ENCODE measurements at places on chromosomes 5 and 9.

GRCh38 chr5:140734354-140734753, 34.1 kb downstream of the ZMAT2 start:
- DNase-seq: no peak

DNA sequence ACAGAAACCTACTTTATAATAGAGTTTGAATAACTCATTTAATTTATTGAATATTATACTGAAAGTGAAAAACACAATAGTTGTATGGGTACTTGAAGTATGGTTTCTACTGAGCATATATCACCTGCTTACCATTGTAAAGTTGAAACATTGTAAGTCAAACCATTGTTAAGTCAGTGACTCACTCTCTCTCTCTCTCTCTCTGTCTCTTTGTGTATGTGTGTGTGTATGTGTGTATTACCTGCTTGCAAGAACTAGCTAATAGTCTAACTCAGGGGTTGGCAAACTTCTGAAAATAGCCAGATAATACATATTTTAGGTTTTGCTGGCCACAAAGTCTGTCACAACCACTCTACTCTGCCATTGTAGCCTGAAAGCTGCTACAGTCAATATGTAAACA, 564.3 kb upstream of the ZNF608 start:
- no peak for DNase-seq

GRCh38 chr5:45862763-45863162, 166.6 kb upstream of the HCN1 start:
- no peak for DNase-seq

DNA sequence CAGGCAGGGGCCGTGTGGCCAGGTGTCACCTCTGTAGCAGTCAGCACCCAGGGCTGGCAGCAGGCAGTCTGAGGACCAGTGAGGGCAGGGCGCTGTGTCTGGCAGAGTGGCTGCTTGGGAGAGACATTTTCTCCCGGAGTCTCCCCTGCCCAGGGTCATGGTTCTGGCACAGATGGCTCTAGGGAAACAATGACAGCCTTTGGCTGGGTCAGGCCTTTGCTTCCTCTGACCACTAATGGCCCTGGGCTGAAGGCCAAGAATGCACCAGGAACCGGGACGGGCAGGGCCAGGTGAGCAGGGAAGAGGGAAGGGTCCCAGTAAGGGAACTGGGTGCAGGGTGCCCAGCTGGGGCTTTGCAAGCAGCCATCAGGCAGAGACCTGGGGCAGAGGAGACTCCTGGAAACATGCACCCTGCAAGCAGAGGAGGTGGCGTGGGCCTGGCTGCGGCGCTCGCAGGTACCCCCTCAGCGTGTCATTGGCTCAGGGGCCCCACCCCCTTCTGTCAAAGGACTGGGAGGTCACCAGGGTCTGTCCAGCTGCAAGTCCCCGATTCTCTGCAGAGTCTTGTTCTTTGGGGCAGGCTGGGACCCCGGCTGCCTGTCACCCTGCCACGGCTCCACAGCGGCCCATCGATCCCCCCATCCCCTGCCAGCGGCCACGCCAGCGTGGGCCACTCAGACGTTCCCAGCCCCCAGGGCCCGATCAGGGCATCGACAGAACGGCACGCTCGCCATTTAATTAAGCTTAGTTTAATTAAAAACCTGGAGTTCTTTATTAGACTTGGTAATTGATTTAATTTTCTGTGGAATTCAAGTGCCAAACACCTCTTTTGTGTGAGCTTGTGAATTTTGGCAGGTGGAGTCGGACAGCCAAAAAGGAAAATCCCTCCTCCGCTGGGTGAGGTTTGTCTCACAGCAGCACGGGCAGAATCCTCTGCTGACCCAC, 18.9 kb upstream of the TMEM250 start:
- no peak for DNase-seq

DNA sequence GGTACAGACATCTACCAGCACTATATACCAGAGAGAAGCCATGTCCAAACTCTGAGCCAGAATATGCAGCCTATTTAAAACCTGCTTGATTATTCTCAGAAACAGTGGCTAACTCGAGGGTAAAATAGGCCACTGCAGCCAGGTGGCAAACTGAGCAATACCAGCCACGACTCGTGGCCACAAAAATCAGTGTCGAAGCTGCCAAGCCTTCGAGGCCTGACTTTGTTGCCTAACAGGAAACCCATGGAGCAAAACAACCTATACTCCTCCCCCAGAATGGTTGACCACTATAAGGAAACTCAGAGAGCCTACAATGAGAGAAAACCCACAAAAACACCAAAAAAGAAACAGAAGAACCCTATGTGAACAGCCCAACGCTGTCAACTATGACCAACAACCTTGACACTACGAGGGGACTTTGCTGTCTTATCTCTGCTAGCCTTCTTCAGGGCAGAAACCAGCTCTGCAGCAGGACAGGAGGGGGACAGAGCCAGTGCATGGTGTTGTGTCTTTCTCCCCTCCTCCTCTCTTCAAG, 133.8 kb downstream of the TMEM174 start:
- no peak for DNase-seq

DNA sequence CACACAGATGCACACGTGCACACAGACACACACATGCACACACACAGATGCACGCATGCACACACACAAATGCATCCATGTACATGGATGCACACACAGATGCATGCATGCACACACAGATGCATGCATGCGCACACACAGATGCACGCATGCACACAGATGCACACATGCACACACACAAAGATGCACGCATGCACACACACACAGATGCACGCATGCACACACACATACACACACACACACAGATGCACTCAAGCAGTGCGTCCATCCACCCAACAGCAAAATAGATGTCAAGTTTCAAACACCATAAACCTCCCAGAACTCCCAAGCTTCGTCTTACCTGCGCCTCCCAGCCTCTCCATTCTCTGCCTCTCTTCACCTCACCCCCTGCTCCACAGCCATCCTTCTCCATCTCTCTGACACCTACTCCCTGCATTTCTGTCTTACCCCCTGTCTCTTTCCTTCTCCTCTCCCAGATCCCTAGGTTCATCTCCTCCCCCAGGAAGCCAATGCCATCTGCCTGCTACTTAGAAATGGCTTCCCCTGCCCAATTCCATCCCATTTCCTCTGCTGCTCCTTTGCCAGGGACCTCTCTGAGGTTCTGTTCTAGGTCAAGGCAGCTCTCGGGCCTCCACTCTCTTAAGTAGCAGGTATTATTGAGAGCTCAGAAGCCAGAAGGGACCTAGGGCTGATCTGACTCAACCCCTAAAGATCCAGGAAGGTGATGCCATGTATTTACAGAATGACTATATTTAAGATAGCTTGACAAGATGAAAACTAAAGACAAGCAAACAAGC, 297.2 kb downstream of the MED10 start:
- no peak for DNase-seq

- no peak for DNase-seq
Observed at GRCh38 chr5:139667730-139668063, 19.5 kb downstream of the CXXC5 start.

GRCh38 chr5:71836559-71837112, 117.6 kb downstream of the CARTPT start:
- DNase-seq: no peak

DNA sequence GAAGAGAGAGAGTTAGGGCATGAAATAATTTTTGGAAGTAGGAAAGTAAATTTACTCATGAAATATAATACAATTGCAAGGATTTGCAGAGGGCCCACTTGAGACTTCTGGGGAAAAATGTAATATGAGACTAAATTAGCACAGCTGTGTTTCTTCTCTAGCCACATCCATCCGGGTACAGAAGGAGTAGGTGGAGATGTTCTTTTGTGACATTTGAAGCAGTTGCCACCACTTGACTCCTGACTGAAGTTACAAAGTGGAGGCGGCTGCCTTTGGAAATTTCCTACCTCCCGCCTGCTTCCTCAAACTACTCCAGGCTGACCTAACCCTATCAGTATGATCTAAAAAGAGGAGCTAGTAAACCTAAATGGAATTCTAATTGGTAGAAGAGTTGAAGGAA, 58.1 kb upstream of the SHISAL2B start:
- no peak for DNase-seq

- DNase-seq: no peak
Observed at GRCh38 chr9:35140093-35140492, 21.7 kb upstream of the UNC13B start.

DNA sequence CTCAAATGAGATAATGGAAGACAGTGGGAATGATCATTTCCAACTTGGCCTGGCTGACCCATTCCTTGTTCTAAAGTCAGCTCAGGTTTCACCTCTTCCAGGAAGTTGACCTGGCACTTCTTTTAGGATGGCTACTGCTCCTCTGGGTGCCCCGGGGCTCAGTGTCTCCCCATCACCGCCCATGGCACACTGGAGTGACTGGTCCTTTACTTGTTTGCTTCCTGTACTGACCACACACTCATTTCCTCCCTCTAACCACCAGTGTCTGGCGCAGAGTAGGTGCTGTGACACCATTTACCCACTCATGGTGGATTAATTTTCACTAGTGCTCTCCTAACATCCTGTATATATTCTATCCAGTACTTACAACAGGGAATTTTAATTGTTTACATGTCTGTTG, 183.5 kb downstream of the CDK5RAP2 start:
- no peak for DNase-seq

- peak; percentile 28 for DNase-seq
Observed at GRCh38 chr9:130172858-130173665, 858 bp downstream of the NCS1 start.

- DNase-seq: no peak
Observed at GRCh38 chr9:14730461-14730898, 7.9 kb upstream of the CER1 start.

DNA sequence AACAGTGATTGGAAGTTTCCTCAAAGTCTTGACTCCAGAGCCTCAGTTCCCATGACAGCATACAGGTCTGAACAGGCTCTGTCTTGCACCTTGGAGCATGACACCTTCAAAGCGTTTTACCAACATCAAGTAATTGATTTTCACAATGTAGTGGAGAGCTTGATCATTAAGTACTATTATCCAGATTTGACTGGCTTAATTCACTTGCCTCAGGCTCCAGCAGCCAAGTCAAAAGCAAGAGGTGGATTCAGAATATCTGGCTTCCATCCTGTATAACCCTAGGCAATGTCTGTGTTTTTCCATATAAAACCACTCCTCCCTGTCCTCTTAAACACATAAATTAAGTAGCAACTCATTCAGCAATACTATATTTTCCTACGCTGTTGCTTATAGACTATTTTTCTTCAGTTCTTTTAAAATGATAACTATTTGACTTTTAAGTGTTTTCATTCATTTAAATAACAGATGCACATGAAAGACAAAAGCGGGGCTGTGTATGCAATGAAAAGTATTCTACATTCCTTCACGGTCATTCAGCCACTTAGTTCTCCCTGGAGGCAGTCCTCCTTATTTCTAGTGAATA, 150.8 kb upstream of the RANBP3L start:
- no peak for DNase-seq

GRCh38 chr5:64637837-64638443, 52.4 kb upstream of the SHISAL2B start:
- DNase-seq: no peak

- no peak for DNase-seq
Observed at GRCh38 chr5:141685591-141685990, 3.6 kb upstream of the ARAP3 start.

DNA sequence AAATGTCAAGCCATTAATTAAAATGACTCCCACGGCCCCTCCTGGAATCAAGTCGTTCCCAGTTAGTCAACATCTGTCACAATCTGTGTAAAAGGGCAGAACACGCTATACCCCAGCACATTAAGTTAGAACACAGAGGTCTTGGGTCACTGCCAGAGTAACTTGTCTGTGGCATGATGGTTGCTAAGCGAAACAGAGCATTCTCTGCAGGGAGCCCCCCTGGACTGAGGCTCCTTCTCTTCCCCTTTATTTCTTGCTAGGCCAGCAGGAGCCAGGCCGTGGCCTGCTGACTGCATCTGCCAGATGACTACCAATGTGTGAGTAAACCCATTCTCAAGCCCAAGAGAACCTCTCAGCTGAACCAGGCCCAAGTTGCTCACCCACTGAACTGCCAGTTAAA, 51.9 kb upstream of the ZBED3 start:
- DNase-seq: no peak

GRCh38 chr5:129419292-129419691, 40.8 kb upstream of the ADAMTS19 start:
- no peak for DNase-seq

GRCh38 chr9:28318515-28318914, 745.2 kb upstream of the C9orf72 start:
- no peak for DNase-seq

DNA sequence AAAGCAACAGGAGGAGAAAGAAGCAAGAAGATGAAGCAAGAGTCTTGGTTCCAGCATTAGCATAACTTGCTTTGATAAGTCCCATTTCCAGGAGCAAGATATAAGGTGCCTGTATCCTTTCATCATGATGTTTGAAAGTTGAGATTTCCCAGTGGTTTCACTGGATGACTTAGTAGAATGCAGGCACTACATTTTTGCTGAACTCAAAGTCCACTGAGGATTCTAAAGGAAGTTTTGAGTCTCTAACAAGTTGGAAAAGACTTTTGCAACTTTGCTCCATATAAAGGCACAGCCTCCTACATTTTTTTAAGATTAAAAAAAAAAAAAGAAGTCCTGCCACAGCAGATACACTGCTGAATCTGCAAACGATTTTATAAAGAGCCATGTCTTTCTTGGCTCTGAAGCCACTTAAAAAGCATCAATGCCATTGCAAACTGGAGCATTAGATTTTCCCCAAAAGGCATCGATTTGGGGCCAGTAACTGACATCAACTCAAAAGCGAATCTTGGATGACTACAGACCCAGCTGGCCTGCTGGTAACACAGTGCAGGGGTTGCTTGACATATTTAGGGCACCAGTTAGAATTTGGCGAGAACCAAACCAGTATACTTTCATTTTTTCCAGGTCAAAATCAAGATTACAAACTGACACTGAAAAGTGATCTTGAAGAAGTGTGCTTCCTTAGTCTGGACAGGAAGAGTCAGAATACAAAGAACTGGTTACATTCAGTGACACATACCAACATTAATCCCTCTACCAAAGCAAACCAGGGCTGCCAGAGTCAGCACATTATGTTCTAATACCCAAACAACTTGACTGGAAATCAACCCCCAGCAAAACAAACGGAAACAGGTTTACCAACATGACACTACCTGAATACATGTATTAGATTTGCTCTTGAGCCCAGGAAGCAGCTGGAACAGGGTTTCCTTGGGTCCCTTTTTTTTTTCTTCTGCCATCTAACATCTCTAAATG, 39.1 kb upstream of the KCNV2 start:
- no peak for DNase-seq

- no peak for DNase-seq
Observed at GRCh38 chr5:159975462-159976019, 33.4 kb upstream of the TTC1 start.

DNA sequence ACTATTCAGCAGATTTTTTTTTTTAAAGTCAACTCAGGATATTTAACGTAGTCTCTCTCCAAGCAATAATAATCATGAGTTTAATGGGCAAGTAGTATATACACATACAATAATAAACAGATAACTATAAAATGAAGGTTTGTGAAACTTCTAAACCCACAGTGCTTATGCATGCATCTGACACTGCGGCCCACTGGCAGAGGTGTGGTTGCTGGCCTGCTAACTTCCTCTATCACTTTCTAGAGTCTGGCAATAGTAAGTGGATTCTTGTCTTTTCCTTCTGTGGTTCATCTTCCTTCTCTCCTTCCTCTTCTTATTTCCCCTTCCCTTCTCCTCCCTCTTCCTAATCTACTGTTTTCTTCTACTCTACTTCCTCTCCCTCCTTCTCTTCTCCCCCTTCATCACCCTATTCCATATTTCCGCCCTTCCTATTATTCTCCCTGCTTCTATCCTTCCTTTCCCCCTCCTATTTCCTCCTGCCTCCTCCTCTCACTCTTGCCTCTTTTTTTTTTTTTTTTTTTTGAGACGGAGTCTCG, 18.6 kb upstream of the AGXT2 start:
- DNase-seq: no peak

Measured in stimulated activated CD4-positive, alpha-beta T cell treated with anti-CD3 and anti-CD28 coated beads, Interleukin-1b, Interleukin-23, amount 100 ng/mL, for 24 hours (primary cell).